Spinal cord (tissue), 10 donors: ENCODE measurements at places on chromosomes 7 and 10. TPM values are rescaled to one million over a fixed set of nuclear protein-coding genes. Genes with fewer than 3 reads are reported as not detected.

The PRKAR2B gene
- 96.0 TPM for polyA plus RNA-seq

The MMD2 gene
- 58.2 TPM for polyA plus RNA-seq

The SEMA3E gene
- 5.8 TPM for polyA plus RNA-seq

The STEAP4 gene
- polyA plus RNA-seq, result 0.22 TPM

The LRGUK gene
- polyA plus RNA-seq, result 3.5 TPM

The GARIN1A gene
- 5.4 TPM for polyA plus RNA-seq

The ELMO1 gene
- polyA plus RNA-seq, result 86.4 TPM

The NACAD gene
- 81.8 TPM for polyA plus RNA-seq

The C10orf53 gene
- polyA plus RNA-seq, result not detected

The IDI2 gene
- 0.12 TPM for polyA plus RNA-seq

The LBX1 gene
- polyA plus RNA-seq, result 27.5 TPM

The CUL2 gene
- polyA plus RNA-seq, result 38.7 TPM

The OR2A42 gene
- polyA plus RNA-seq, result 0.45 TPM

The CYP26A1 gene
- 0.42 TPM for polyA plus RNA-seq

The PHKG1 gene
- polyA plus RNA-seq, result 14.9 TPM

The AMZ1 gene
- 4.2 TPM for polyA plus RNA-seq

The UCN3 gene
- 0.86 TPM for polyA plus RNA-seq

The PLEKHS1 gene
- polyA plus RNA-seq, result not detected
